ENCODE measurements at places on chromosomes 4 and X.

- DNase-seq: no peak
These were observed 21.1 kb upstream of the CXCL2 start for GRCh38 chr4:74120086-74120485.

DNA sequence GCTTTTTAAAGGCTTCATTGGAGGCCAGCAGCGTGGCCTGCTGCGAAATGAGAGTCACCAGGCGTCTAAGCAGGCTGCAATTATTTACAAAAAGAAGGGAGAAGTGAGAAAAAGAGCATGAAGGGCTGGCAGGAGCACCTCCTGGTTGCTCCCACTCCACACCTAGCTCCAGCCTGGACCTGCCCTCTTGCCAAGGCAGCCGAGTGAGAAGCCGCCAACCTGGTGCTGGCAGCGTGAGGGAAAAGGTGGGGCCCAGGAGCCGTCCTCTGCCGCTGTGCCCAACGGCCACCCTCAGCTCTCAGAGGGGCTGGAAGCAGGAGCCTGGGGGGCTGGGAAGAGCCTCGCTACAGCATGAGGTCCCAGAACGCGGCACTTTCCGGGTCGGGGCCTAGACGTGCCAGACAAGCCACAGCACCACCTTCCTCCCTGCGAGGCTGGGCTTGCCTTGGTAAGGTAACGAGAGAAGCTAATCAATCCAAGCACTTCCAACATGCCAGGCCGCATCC lies 16.3 kb downstream of the SLC6A8 start:
- DNase-seq: no peak

DNA sequence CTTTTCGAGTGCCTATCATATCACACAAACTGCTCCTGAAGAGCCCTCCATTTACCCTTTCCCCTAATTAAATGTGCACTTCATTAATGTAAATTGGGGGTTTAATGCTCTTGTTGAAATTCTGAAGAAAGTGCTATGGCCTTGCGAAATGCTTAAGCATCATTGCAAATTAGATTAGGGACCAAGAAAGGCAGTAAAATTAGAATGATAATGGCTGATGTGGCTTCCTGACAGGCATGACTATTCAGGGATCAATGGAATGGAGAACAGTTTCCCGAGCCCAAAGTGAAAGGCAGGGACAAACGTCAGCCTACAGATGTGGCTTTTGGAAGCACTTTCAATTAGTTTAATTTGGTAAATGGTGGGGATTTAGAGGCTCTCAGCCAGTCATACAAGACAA lies 120.1 kb downstream of the NKX6-1 start:
- DNase-seq: no peak

DNA sequence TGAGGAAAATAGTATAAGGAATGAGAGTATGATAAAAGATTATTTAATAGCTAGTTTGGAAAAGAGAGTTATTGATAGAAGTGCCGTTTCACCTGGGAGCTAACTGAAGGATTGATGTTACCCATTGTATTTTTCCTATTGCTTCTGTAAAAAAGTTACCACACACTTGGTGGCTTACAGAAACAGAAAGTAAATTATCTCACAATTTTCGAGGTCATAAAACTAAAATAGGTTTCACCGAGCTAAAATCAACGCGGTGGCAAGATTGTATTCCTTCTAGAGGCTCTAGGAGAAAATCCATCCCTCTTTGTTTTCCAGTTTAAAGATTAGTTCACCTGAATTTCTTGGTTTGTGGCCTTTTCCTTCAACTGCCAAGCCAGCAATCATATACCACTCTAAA lies 11.1 kb upstream of the TRAM1L1 start:
- DNase-seq: no peak

DNA sequence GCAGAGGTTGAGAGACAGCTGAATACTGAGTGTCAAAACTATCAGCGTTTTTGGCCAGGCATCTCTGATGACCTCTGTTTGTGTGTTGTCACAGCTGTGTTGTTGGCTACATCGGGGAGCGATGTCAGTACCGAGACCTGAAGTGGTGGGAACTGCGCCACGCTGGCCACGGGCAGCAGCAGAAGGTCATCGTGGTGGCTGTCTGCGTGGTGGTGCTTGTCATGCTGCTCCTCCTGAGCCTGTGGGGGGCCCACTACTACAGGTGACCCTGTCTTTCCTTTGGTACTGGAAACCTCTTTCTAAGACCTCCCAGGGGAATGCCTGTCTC lies 86.9 kb downstream of the EGF start:
- DNase-seq: no peak

DNA sequence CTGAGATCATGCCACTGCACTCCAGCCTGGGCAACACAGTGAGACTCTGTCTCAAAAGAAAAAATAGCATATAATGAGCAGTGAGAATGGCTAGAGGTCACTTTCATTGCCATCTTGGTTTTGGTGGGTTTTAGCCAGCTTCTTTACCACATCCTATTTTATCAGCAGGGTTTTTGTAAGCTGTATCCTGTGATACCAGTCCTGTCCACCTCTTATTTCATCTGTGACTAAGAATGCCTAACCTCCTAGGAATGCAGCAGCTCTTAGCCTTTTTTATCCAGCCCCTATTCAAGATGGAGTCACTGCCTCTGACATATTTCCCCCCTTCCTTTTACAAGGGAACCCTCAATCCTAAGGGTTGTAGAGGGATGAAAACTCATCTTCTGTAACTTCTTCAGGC lies 26.1 kb upstream of the IGFBP7 start:
- no peak for DNase-seq

Measured in SK-MEL-5 (cell line).